ENCODE measurements at places on chromosomes 6 and 20.

- DNase-seq: peak; percentile 34
Measured at GRCh38 chr6:163414117-163414945, at the start of gene QKI. Gene QKI, plus strand, starts transcription at chr6:163414718. Its CDS starts 476 bp downstream, at chr6:163415194.

DNA sequence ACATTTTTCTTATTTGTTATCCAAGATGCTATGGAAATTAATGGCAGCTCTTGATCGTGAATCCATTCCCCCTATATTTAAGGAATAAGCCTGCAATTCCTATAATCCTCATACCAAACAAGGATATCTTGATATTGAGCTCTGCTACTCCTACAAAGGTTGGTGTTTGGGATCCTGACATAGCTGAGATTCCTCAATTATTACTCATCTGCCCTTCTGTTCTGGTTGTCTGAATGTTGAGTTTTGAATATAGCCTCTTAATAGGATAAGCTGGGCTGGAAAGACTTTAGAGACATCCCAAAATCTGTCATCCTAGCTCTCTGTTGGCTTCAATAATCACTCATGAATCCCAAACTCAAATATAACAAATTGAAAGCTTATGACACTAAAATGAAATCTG is 49.9 kb downstream of the CLIC5 start:
- no peak for DNase-seq

GRCh38 chr6:164007881-164008280 is 593.4 kb downstream of the QKI start:
- no peak for DNase-seq

DNA sequence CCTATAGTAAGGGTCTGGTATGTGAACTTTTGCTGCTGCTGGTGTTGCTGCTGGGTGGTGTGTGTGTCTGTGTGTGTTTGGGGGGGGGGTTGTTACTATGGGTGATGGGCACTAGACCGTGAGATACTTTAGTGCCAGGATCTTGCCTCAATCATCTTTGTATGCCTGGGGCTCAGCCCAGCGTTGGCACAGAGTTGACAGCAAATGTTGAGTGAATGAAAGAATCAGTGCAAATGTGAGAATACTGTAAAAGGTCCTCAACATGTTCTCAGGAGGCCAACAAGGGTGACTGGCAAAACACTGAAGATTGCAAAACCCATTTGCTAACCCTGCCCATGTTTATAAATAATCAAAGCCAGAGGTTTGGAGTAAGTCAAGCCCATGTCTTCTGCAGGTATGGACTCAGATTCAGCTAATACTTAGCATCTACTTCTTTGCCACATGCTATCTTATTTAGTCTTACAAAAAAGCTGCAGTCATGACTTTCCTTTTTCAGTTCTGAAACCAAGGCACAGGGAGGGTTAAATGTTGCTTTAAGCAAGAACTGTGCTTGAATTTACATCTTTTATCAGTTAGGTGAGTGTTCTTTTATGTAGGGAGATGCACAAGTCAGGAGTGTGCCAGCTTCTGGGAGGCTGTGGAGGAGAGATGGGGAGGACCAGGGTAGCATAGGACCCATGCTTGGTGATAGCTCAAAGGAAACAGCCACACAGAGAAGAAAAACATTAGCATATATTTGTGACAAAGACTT is 125.3 kb upstream of the SPACA1 start:
- peak; percentile 36 for DNase-seq

DNA sequence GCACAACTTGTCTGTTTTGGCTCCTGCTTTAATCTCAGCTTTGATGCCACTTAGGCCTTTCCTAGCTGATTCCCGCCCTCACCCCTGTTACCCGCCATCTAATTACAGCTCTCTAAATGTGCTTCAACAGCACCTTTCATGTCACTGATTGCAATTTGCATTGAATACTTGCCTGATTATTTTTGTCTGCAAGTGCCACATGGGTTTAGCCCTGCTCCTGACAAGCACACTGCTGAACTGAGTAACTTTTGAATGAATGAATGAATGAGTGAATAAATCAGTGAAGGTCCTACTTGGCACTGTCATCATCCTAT is 591 bp upstream of the DCBLD1 start:
- DNase-seq: no peak

GRCh38 chr20:20396794-20397193 is 28.9 kb downstream of the INSM1 start:
- no peak for DNase-seq

- DNase-seq: peak; percentile 70
Measured at GRCh38 chr6:34196116-34196832, 40.4 kb upstream of the HMGA1 start.

DNA sequence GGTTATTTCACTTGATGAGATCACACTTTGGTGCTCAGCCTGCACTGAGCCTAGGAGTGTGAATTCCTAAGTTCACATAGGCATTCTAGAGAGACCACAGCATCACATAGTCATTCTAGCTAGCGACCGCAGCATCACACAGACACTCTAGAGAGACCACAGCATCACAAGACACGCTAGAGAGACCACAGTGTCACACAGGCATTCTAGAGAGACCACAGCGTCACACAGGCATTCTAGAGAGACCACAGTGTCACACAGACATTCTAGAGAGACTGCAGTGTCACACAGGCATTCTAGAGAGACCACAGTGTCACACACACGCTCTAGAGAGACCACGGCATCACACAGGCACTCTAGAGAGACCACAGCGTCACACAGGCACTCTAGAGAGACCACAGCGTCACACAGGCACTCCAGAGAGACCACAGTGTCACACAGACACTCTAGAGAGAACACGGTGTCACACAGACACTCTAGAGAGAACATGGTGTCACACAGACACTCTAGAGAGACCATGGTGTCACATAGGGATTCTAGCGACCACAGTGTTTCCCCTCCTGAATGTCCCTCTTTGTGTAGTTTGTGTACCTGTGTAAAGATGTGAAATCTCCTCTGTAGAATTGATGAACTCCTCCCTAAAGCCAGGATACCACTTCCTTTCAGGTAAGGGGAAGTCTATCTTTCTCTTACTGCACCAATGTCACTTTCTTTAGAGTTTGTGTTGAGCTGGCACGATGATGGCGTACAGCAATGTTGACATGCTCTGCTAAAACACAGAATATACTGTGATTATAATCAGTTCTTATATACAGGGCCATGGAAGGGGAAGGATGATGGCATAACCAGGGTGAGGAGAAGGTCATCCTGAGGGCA is 169.4 kb downstream of the ZDHHC14 start:
- DNase-seq: no peak

- no peak for DNase-seq
Measured at GRCh38 chr6:110778333-110778732, 36.9 kb downstream of the CDK19 start.

- no peak for DNase-seq
Measured at GRCh38 chr6:32551410-32551809, 21.3 kb upstream of the HLA-DRB5 start.

DNA sequence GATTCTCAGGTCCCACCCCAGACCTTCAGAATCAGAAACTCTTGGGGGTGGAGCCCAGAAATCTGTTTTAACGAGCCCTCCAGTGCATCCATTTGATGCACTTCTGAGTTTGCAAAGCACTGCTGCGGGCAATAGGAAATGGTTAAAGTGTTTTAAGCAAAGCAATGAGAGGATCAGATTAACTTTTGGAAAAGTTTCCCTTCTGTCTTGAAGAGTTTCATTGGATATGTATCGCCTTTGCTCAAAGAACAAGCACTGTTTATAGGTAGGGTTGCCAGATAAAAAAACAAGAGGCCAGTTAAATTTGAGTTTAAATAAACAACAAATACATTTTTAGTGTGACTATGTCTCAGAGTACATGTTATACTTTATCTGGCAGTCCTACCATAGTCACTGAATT is 226.0 kb downstream of the BMP7 start:
- DNase-seq: no peak

DNA sequence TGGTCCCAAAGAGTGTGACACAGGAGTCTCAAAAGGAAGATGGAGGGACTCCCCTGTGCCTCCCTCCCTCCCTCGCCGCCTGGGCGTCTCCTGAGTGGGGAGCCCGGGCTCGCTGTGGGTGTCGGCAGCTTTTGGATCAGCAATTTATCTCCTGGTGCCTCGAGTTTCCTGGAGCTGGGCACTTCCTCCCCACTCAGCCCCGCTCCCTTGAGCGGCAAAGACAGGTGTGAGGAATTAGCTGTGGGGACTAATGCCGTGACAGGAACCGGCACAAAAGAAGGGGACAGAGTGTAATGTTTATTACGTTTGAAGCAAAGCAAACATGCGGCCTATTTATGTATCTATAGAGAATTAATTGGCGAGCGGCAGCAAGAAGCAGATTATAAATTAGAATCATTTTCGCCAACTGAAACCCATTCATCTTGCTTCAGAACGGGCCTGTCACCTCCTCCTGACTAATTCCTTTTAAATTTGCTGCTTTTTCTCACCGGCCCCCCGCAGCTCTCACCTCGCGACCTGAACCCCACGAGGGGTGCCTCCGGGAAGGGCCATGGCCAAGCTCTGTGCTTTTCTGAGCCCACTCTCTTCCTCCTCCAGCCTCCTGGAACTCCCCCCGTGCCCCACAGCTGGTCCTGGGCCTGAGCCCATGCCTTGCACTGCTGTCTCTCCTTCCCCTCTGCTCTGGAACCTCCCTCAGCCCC is 8.8 kb upstream of the CDH22 start:
- no peak for DNase-seq

GRCh38 chr6:89596056-89596455 is 42.5 kb downstream of the LYRM2 start:
- no peak for DNase-seq

DNA sequence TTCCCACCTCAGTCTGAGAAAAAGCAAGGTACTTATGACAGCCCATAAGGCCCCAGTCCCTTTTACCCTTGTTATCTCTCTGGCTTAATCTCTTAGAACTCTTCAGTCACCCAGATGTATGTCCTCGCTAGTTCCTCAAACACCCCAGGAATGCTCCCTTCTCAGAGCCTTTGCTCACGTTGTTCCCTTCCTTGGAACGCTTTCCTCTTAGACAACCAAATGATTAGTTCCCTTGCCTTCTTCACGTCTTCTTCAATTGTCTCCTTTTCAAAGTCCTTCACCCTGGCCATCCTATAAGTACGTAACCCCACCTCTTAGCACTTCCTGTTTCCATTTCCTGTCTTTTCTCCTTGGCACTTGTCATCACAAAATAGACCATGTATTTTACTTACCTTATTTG is 1.1 kb upstream of the APOBEC2 start:
- DNase-seq: no peak
